AG04449 (cell line): ENCODE measurements at places on chromosomes 5 and 9.

DNA sequence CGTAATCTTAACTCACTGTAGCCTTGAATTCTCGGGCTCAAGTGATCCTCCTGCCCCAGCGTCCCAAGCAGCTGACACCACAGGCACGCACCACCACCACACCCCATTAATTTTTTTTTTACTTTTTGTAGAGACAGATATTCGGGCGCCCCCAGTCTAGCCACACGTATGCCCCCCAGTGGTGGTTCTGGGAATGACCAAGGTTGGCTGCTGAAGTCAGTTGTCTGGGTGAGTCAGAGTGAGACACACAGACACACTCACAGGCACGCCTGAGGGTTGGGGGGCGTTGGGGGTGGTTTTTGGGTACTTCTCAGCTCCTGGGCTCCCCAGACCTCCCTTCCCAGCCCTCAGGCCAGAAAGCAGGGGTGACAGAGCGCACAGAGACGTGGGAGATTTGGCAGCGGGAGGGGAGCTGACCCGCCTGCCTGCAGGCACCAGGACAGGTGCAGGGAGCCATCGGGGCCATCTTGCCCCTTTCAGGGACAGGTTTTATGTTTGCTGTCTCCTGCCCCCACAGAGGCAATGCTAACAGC lies 4.2 kb upstream of the ENTPD8 start:
- DNase-seq = no peak

GRCh38 chr9:131273856-131274673 lies 2.2 kb downstream of the FAM78A start:
- no peak for DNase-seq

DNA sequence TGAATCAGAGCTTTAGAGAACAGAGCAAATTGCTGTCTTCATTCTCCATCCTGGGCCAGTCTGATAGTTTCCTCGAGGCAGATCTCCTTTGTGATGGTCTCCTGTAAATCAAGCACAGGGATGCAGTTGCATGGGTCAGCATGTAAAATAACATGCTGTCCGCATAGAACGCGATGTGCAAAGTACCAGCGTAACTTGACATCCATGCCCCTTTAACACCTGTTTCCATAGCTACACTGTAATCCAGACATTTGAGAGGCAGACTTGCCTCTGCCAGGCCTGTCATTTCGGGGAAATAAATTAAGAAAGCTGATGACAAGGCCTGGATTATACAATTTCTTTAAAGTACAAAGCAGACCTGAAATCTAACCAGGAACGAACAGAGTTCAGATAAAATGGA lies 413.5 kb downstream of the TLE4 start:
- DNase-seq = no peak

DNA sequence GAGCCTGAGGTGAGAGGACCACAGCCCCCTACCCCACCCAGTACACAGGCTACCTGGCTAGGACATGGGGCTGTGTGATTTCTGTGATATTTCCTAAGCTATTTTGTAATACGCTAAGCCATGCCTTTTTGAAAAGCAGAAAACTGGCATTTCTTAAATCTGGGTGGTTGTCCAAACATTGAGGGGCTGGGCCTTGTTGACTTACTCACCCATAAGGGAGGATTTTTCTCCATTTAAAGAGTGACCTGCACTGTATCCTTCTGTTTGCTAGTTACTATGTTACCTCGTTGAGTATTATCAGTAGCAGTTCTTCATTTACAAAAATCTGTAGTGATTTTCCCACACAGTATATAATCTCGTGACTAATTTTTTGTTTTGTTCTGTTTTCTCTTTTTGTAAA lies 117.5 kb upstream of the OTULINL start:
- DNase-seq = no peak

GRCh38 chr5:179124273-179124852 lies 64.2 kb downstream of the ZNF354C start:
- DNase-seq = no peak

DNA sequence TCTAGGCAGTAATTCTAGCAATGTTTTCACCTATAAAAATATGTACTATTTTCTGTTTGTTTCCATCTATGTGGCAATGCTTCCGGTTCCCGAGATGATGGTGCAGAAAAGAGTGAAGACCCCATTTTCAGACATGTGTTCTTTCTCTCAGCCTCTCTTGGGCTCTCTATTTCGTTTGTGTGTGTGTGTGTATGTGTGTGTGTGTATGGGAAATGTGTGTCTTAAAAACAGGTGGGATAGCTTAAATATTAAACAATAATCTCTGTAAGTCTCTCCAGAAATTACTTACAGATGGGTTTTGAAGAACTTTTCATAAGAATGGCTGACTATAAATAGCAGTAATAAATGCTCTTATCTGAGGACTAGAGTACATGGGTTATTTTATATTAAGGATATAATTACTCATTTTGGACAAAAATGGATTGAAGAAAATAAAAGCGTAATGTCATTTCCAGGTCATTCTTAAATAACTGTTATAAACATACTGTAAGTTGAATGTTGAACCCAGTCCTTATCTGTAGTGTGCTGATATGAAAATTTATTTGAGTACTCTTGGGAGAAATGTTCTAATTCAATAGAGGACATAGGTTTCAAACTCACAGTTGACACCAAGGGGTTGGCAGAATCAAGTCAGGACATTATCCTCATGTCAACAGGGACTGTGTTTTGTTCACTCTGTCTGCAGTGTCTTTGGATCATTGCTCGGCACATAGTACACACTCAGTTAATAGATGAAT lies 31.1 kb downstream of the PCSK5 start:
- no peak for DNase-seq
